Endodermal cell (in vitro differentiated cells): ENCODE measurements at places on chromosomes 13 and 19. TPM values are rescaled to one million over a fixed set of nuclear protein-coding genes. Genes with fewer than 3 reads are reported as not detected.
A peak's percentile ranks its signal among the peaks of the same experiment; 100 is the strongest.

The ZNF763 gene
- total RNA-seq = 3.6 and 4.4 TPM in 2 replicates

The WASF3 gene
- total RNA-seq = 18.8 and 20.5 TPM in 2 replicates

The ZNF296 gene
- 8.5 and 9.6 TPM in 2 replicates for total RNA-seq

The FGF21 gene
- total RNA-seq = not detected in 2 replicates

DNA sequence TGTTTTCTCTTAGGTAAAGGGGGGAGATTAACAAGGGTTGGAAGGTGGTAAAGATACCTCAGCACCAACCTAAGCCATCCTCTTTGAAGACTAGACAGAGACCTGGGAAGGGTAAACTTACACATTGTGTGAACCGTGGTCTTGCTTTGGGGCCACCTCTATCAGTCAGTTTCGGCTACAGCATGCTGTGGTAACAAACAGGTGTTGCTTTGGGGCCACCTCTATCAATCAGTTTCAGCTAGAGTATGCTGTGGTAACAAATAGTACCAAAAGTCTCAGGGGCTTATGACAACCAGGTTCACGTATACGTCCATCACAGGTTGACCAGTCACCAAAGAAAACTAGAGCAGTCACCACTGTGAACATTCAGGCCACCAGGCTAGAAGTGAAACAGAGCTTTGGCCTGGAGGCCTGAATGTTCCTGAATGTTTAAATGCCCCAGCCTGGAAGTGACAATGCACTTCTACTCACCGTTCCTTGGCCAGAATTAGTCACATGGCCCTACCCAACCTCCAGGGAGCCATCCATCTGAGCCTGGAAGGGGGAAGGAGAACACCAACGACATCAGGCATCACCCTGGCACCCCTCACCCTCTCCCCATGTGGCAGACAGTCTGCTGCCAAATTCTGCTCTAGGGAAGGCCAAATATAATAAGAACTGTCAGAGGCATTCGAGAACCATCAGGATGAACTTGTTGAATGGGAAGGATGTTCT, 3.8 kb downstream of the FXYD7 start:
- no peak for DNase-seq

DNA sequence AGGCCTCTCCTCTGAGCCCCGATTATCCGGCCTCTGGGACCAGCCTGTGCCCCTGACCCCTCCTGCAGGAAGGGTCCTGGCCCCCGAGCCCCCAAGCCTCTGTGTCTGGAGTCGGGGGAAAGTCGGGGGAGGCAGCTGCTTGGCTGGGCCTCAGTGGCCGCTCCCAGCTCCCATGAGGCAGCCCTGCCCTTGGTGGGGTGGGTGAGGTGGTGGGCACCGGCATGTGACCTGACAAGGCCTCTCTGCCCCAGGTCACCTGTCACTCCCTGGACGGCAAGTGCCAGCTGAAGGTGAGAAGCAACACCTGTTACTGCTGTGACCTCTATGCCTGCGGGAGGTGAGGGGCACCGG, 41.5 kb downstream of the TMEM255B start:
- no peak for DNase-seq

GRCh38 chr13:27359199-27359821, 65.1 kb upstream of the GTF3A start:
- DNase-seq = peak; percentile 89

DNA sequence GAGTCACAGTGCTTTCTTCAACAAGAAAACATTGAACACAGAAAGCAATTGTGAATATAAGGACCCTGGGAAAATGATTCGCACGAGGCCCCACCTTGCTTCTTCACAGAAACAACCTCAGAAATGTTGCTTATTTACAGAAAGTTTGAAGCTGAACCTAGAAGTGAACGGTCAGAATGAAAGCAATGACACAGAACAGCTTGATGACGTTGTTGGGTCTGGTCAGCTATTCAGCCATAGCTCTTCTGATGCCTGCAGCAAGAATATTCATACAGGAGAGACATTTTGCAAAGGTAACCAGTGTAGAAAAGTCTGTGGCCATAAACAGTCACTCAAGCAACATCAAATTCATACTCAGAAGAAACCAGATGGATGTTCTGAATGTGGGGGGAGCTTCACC, 15.7 kb downstream of the ZNF175 start:
- DNase-seq = no peak

- no peak for DNase-seq
These were observed 406.4 kb downstream of the KCNRG start for GRCh38 chr13:50421473-50422130.

DNA sequence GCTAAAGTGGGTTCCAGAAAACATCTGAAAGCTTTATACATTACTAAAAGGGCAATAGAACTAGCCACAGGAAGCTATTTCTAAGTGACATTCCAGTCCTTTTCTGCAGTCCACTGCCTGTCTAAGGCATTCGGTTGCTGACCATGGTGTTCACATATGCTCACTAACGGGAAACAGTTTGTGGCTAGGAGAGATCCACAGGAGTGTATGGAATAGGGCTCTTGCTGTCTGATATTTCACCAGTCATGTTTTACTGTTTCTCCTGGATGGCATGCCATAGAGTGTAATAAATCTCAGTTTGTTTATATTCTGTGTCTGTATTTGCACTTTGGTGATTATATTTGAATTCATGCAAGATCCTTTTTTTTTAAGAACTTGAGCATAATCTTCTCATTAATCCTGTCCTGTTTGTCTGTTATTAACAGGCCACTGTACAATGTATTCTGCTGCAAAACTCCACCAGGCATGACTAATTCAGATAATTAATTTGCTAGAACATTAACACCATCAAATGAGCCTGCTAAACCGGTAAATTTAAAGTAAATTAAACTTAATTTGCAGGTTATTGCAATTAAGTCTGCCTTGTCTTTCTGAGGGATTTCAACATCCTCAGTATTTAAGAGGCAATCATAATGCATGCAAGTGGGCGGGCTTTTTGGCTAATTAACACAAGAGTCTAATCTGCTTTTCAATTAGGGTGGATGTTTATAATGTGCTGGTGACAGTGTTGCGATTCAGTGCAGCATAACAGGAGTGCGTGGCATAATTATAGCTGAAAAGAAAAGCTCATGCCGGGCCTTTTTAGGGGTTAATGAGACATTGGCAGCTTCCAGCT, 201.3 kb downstream of the POU4F1 start:
- no peak for DNase-seq

- no peak for DNase-seq
These were observed 10.4 kb downstream of the MAP2K2 start for GRCh38 chr19:4113398-4114088.

- DNase-seq = no peak
These were observed 10.2 kb upstream of the TPP2 start for GRCh38 chr13:102586615-102587014.

GRCh38 chr13:34942732-34943435, 814 bp downstream of the NBEA start:
- DNase-seq = peak; percentile 87

GRCh38 chr19:45607071-45608029, 5.3 kb upstream of the GPR4 start:
- peak; percentile 97 for DNase-seq

DNA sequence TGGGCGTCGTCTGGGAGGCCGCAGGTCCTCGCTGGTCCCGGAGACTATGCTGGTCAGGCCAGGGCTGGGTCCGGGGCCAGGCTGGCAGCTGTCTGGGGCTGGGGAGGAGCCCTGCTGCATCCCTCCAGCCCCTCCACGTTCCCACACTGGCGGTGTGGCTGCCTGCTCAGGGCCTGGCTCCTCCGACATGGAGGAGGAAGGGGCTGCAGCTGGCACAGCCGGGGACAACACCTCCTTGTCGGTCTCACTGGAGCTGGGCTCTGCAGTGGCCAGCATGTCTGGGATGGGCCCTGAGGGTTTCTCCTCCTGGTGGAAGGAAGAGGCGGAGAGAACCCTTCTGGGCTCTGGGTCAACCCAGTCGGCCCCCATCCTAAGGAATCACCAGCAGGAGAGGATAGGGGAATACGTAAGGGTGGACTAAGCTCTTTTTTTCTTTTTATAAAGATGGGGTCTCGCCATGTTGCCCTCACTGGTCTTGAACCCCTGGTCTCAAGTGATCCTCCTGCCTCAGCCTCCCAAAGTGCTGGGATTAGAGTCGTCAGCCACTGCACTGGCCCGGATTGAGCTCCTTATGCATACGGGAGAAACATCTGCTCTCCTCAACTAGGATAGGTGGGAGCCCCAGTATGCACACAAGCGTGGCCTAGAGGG, 806 bp downstream of the ZNF414 start:
- no peak for DNase-seq
